ENCODE measurements at places on chromosomes 2 and 18. TPM values are rescaled to one million over a fixed set of nuclear protein-coding genes. Genes with fewer than 3 reads are reported as not detected.
A peak's percentile ranks its signal among the peaks of the same experiment; 100 is the strongest.

- H3K36me3 ChIP-seq = no peaks in the 10 kb centered on the region
- H3K4me1 ChIP-seq = no peaks in the 10 kb centered on the region
- DNase-seq = no peak
- no peak overlapping the region for H3K27ac ChIP-seq
Observed at GRCh38 chr2:74991977-74992376, 33.5 kb downstream of the POLE4 start.

EPB41L3 gene
- total RNA-seq = 3.2 TPM

GAREM2 gene
- 3.2 TPM for total RNA-seq

DNA sequence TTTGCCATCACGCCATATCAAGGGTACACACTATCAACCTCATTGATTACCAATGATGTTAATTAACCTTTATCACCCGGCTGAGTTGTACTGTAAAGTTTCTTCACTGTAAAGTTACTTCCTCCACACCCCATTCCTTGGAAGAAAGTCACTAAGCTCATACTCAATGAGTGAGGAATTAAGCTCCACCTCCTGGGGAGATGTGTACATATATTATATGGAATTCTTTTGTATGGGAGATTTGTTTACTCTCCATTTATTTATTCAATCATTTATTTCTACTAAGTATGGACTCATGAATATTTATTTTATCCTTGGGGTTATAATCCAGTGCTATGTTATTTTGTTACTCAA, 56.8 kb downstream of the C2orf74 start:
- no peak for DNase-seq
- H3K4me3 ChIP-seq = no peak overlapping the region
- no peaks in the 10 kb centered on the region for H3K4me1 ChIP-seq

GRCh38 chr2:200158647-200159356, 147.7 kb upstream of the SPATS2L start:
- DNase-seq = no peak
- H3K4me3 ChIP-seq = no peak overlapping the region
- no peaks in the 10 kb centered on the region for H3K36me3 ChIP-seq
- no peaks in the 10 kb centered on the region for H3K27me3 ChIP-seq

- peaks cover 80% of the 10 kb centered on the region for H3K4me1 ChIP-seq
- H3K36me3 ChIP-seq = peaks cover 4% of the 10 kb centered on the region
- DNase-seq = peak; percentile 52
- no peaks in the 10 kb centered on the region for H3K27me3 ChIP-seq
Observed at GRCh38 chr2:84865181-84865783, 15.6 kb downstream of the TRABD2A start.

DNA sequence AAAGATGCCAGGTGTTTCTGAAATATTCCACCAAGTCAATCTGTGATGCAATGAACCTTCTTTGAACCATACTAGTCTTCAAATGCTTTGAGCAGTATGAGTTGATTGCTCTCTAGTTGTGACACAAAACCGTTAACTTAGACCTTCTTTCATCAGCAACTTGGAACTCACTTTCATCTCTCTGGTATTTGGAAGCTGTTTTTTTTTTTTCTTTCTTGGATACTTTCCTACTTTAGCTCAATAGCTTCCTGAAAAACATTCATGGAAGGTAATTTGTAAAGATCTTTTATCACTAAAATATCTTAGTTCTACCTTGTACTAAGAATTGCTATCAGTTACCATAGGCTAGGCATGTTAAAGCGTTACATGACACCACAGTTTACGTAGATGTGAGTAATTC, 1071.9 kb upstream of the CHAC2 start:
- H3K4me1 ChIP-seq = no peaks in the 10 kb centered on the region
- no peak for DNase-seq
- no peaks in the 10 kb centered on the region for H3K36me3 ChIP-seq

DNA sequence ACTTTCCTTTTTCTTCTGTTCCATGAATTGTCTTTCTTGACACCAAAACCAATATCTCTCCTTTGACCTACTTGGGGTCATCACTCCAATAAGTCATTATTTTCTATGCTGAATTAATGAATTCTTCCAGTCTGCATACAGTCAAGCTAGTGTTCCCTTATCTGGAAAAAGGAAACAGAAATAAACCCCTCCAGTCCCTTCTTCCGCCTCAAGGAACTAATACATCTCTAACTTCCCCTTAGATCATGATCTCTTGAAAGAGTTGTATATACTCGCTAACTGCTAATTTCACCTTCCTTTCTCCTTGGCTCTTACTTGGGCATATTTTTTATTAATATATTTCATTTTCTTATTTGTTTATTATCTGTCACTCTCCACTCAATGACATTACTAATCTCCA, 7.3 kb upstream of the ARHGAP15 start:
- no peak overlapping the region for H3K4me3 ChIP-seq
- no peak for DNase-seq

- no peaks in the 10 kb centered on the region for H3K4me1 ChIP-seq
- no peak overlapping the region for H3K4me3 ChIP-seq
- H3K27ac ChIP-seq = no peak overlapping the region
- H3K27me3 ChIP-seq = no peaks in the 10 kb centered on the region
- no peaks in the 10 kb centered on the region for H3K36me3 ChIP-seq
Observed at GRCh38 chr2:64967601-64968000, 21.6 kb upstream of the SLC1A4 start.

- no peak overlapping the region for H3K27ac ChIP-seq
- no peak overlapping the region for H3K4me3 ChIP-seq
- DNase-seq = no peak
- H3K4me1 ChIP-seq = no peaks in the 10 kb centered on the region
Observed at GRCh38 chr2:38526195-38526594, 76.5 kb downstream of the HNRNPLL start.

SLC30A3 gene
- not detected for total RNA-seq

DUSP2 gene
- total RNA-seq = 34.6 TPM

FEV gene
- total RNA-seq = not detected

- no peaks in the 10 kb centered on the region for H3K27me3 ChIP-seq
- no peak overlapping the region for H3K27ac ChIP-seq
- DNase-seq = no peak
- no peak overlapping the region for H3K4me3 ChIP-seq
- H3K36me3 ChIP-seq = peaks cover 30% of the 10 kb centered on the region
Observed at GRCh38 chr18:24112874-24113615, 25.8 kb upstream of the CABYR start.

PIEZO2 gene
- not detected for total RNA-seq

- H3K4me1 ChIP-seq = peaks cover 3% of the 10 kb centered on the region
- H3K4me3 ChIP-seq = no peak overlapping the region
- no peak for DNase-seq
- H3K27me3 ChIP-seq = no peaks in the 10 kb centered on the region
- no peak overlapping the region for H3K27ac ChIP-seq
Observed at GRCh38 chr2:233448220-233448559, 93.9 kb downstream of the DGKD start.

TMEM169 gene
- 5.1 TPM for total RNA-seq
